ENCODE measurements at places on chromosomes 16 and 17.
A peak's percentile ranks its signal among the peaks of the same experiment; 100 is the strongest.

DNA sequence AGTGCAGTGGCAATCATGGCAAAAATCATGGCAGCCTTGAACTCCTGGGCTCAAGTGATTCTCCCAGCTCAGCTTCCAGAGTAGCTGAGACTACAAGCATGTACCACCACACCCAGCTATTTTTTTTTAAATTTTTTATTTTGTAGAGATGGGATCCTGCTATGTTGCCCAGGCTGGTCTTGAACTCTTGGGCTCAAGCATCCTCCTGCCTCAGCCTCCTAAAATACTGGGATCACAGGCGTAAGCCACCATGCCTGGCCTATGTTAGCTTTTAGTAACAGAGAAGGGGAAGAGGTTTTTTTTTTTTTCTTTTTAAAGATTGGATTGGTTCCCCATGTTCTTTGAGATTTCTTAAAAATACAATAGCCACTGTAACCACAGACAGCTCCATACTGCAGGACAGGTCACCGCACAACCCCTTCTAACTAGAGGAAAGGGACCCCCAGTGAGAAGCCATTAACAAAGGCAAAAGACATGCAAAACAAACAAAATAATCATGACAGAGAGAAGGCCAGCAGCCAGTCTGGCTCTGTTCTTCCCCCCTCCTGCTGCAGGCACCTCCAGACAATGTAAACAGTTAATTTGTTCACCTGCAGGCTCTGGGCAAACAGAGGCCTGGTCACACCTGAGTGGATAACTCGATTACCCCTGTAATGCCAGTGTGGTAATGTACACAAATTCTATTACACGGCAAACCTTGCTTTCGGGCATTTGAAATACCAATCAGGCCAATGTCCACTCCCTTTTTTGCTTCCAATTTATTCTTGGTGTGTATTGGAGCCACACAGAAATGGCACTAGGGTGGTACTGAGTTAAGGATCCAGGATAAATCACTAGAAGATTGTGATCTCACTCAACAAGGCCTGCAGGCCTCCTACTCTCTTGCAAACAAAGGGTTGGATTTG is 52.9 kb downstream of the SNX11 start:
- DNase-seq = no peak

- DNase-seq = no peak
These were observed 7.9 kb downstream of the TIMM22 start for GRCh38 chr17:1004769-1005295.

DNA sequence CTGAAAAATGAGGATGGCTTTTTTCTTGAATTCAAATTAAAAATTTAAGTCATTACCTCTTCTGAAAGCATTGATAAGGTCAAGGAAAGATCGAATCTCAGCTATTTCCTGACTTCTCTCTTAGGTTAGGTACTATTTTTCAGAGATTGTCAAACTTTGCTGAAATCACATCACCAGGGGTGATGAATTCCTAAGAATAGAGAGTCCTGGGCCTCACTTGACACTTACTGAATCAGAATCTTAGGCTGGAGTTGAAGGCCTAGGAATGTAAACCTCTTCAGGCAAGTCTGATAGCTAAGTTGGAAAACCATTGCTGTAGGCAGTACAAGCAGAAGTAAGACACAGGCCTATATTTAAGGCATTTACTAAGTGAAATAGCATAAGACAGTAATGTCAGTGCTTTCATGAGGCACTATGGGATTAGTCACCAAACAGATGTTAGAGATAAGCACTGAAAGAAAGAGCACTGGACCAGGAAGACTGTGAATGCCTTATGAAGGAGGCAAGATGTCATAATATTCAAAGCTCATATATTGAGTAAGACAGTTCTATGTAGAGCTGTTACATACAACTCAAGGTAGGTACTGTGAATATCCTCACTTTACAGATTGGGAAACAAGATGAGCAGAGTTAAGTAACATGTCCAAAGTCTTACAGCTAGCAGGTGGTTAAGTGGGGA is 21.5 kb downstream of the DCAF7 start:
- DNase-seq = no peak

DNA sequence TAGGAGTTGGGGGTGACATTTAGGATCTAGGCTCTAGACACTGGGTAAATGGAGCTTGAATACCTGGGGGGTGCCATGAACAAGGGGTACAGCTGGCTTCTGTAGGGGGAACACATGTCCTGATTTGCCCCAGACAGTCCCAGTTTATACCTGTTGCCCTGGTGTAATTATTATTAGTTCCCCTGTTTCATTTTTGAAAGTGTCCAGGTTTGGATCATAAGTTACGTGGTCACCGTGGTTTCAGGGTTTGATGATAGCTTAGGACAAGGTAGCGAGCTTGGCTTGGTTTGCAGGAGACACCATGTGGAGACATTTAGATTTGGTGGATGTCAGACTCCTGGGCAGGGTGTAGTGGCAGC is 5.5 kb downstream of the MLLT6 start:
- no peak for DNase-seq

DNA sequence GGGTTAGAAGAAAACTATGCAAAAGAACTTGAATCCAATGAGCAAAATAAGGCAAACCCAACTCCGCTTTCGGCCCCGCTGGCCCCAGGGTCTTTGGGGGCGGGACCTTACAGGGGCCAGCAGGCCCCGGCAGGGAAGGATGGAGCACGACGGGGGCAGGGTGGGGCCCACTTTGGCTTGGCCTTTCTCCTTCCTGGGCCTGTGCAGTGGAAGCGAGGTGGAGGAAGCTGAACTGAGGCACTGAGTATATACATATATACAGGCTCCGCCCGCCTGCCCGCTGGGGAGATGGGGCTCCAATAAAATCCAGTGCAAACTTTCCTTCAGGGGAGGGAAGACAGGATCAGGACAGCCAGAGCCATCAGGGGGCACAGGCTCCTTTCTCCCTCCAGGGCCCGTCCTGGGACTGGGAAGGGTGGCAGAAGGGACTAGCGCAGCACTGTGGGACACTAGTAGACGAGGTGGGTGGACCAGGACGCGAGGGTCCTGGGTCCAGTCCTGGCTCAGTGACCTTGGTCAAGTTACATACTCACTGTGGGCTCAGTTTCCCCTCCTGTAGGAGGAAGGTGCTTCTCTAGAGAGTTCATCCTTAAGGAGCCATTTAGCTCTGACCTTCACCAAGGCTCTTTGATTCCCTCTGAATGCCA is 20.9 kb upstream of the MPO start:
- DNase-seq = no peak

- peak; percentile 40 for DNase-seq
These were observed 26.7 kb downstream of the ASPA start for GRCh38 chr17:3502466-3502865.

DNA sequence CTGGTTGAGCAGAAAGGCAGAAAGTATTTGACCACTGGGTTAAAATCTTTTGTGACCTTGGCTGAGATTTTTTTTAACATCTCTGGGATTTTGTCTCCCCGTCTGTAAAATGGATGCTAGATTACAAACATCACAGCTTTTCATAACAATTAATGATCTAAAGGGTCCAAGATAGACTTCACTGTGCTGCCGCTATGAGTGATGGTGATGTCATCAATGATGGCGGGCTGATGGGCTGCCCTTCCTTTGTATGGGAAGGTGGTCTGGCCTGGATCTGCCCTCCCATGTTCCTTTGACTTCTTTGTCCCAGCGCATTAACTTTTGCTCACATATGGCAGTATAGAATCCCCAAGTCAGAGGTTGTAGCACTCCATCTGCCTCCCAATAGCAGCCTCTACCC is 116.7 kb downstream of the IRX5 start:
- DNase-seq = no peak

- no peak for DNase-seq
These were observed 37.1 kb downstream of the MRC2 start for GRCh38 chr17:62664336-62665120.

- DNase-seq = no peak
These were observed 44.3 kb downstream of the TRAF4 start for GRCh38 chr17:28788100-28788499.

GRCh38 chr16:1378087-1378803 is 26.5 kb downstream of the GNPTG start:
- DNase-seq = no peak

DNA sequence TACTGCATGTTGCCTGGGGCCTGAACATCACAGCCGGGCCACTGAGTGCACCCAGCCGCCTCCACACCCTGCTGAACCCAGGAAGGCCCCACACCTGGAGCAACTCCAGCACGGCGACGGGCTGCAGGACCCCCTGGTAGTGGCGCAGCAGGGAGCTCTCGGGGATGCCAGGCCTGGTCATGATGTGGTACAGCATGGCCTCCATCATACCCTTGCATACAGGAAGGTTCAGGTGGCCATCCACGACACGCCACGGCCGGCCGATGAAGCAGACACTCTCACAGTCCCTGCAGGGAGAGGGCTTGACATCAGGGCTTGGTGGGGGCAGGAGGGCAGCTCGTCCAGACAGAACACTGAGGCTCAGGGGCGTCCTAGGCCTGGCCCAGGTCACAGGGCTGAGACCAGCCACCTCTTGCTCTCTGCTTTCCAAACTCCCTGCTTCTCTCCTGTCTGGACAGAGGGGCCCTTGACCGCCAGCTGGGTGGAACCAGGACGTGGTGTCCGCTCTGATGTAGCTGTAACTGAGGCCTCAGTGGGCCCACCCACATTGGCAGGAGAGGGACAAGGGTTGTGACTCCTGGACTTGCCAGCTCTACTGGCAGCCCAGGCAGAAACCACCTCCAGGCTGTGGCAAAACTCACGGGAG is 60.3 kb downstream of the IL21R start:
- DNase-seq = no peak

DNA sequence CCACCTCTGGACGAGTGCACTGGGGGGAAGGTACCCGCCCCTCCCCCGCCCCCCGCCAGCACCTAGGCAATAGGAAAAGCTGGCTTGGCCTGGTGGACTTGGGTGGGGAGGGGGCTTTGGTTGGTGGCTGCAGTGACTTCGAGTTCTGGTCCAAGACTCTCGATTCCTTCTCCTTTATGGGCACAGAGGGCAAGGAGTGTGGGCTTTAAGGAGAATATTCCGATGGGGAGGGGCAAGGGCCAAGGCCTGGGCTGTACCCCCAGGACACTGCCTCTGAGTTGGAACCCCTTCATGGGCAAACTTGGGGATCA is 409 bp downstream of the ACSF2 start:
- no peak for DNase-seq

- DNase-seq = no peak
These were observed 2.8 kb upstream of the PPP1R27 start for GRCh38 chr17:81837641-81838040.

- DNase-seq = no peak
These were observed 4.6 kb downstream of the CIITA start for GRCh38 chr16:10881479-10882030.

DNA sequence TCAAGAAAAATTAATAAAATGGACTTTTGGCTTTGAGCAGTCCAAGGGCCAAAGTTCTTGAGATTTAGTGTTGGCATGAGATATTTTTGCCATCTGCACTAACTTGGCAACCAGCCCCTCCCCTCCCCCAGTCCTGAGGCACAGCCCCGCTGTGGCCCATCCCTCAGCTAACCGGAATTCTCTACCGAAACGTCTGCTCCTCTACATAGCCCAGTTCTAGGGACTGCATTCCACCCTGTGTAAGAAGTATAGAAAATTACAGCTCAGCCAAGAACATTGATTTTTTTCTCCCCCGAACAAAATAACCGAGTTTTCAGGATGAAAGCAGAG is 97.5 kb downstream of the AMFR start:
- no peak for DNase-seq

DNA sequence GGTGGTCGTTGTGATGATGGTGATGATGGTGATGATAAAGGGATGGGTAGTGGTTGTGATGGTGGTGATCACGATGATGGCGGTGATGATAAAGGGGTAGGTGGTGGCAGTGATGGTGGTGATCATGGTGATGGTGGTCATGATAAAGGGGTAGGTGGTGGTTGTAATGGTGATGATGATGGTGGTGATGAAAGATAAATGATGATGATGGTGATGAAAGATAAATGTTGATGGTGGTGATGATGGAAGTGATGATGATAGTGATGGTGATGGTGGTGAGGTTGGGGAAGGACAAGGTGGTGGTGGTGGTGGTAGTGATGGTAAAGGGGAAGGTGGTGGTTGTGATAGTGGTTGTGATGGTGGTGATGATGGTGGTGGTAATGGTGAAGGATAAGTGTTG is 13.9 kb downstream of the CDH5 start:
- DNase-seq = no peak

GRCh38 chr17:17502741-17503565 is 6.8 kb upstream of the RASD1 start:
- DNase-seq = no peak

- DNase-seq = no peak
These were observed 137.5 kb downstream of the XYLT1 start for GRCh38 chr16:17333229-17333628.

DNA sequence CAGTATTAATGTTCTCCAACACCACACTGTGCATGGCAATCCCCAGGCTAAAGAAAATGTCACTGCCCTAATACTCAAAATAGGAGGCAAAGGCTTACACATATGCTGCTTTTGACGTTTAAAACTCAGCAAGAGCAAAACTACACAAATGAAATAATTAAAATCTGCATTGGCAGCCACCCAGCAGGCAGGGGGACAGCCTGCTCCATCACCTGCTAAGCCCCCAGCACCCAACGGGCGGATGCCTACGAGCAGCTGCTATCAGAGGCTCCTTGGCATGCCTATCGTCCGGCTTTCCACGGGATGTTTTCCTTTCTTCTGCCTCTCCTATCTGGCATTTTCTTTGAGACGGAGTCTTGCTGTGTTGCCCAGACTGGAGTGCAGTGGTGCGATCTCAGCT is 337.5 kb downstream of the SOX9 start:
- no peak for DNase-seq

- no peak for DNase-seq
These were observed 137.1 kb downstream of the ZFHX3 start for GRCh38 chr16:72910875-72911274.

GRCh38 chr16:2950773-2951172 is 13.3 kb upstream of the KREMEN2 start:
- no peak for DNase-seq

DNA sequence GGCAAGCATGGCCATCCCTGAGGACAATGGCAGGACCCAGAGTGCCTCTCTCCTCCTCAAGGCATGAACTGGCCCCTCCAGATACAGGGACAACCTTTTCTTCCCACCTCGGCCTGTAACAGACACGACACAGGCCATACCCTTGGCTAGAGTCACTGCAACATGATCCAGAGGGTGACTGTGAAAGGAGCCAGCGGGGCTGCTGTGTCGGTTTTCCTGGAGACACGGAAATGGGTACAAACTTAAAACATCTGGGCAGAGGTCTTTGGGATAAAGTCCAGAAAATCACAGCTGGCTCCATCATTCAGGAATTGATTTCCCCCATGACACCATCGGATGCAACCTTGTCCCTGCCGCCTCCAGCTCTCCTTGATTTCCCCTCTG is 5.3 kb downstream of the CEP295NL start:
- no peak for DNase-seq

GRCh38 chr17:57459286-57459915 is 203.1 kb downstream of the MSI2 start:
- DNase-seq = no peak
